ENCODE measurements at places on chromosomes 5 and 9. TPM values are rescaled to one million over a fixed set of nuclear protein-coding genes. Genes with fewer than 3 reads are reported as not detected.

- no peak overlapping the region for H3K4me3 ChIP-seq
- H3K36me3 ChIP-seq: no peaks in the 10 kb centered on the region
- DNase-seq: no peak
- no peaks in the 10 kb centered on the region for H3K4me1 ChIP-seq
- H3K27me3 ChIP-seq: no peaks in the 10 kb centered on the region
Measured at GRCh38 chr5:84564321-84565075, 179.8 kb upstream of the EDIL3 start.

GRCh38 chr9:131807144-131807983 lies 67.5 kb upstream of the RAPGEF1 start:
- no peaks in the 10 kb centered on the region for H3K27me3 ChIP-seq
- no peaks in the 10 kb centered on the region for H3K36me3 ChIP-seq
- H3K4me1 ChIP-seq: no peaks in the 10 kb centered on the region
- DNase-seq: no peak
- H3K27ac ChIP-seq: no peak overlapping the region

DNA sequence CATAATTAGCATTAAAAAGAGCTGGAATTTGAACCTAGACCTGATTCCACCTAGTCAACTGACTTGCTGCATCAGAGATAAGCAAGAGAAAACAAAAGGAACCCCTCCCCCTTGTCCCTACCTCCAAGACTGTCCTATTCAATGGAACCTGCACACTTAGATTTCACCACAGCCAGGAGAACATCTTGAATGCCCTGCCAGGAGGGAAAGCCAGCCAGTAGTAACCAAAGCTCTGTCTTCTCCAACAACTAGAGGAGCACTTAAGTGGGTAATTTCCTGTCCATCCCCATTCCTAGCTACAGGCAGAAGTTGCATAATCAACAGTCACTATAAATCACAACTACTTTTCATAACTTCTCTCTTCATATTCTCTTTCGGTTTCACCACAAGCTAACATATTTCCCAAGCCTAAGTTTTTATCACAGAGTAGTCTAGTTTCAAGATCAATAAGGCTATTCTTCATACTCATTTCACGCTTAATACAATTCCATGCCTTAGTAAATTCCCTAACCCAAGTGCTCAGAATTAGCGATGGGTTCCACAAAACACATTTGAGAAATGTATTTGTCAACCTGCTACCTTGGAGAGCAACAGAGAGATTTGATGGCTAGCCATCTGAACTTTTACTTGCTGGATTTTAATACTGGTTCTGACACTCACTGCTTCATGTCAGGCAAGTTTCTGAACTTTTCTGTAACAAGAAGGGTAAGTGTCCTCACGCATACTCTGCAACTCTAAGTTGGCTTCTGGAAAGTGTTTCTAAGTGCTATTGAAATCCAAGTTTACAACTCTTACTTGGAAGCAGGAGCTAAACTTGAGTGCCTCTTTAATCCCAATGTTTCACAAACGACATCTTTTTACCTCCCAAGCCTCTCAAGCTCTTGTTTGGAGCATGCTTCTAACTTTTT lies 2.0 kb downstream of the DENND1A start:
- H3K4me1 ChIP-seq: peaks cover 6% of the 10 kb centered on the region
- no peak overlapping the region for H3K27ac ChIP-seq
- H3K4me3 ChIP-seq: no peak overlapping the region
- no peak for DNase-seq
- no peaks in the 10 kb centered on the region for H3K27me3 ChIP-seq
- no peaks in the 10 kb centered on the region for H3K36me3 ChIP-seq

SELENOP gene
- 392 TPM for total RNA-seq

DNA sequence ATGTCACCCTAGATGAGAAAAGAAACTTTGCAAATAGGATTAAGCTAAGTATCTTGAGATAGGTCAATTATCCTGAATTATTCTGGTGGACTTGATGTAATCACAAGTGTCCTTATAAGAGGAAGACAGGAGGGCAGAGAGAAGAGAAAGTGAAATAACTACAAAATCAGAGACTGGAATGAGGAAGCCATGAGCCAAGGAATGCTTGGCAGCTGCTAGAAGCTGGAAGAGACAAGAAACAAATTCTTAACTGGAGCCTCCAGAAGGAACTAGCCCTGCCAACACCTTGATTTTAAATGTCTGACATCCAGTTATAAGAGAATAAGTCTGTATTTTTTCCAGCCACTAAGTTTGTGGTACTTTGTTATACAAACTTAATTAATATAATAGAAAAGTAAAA lies 480.0 kb downstream of the NR2F1-AS1 start:
- no peaks in the 10 kb centered on the region for H3K27me3 ChIP-seq
- H3K4me3 ChIP-seq: no peak overlapping the region
- no peak overlapping the region for H3K27ac ChIP-seq
- H3K36me3 ChIP-seq: no peaks in the 10 kb centered on the region

- H3K36me3 ChIP-seq: no peaks in the 10 kb centered on the region
- H3K27ac ChIP-seq: no peak overlapping the region
- H3K4me1 ChIP-seq: peaks cover 44% of the 10 kb centered on the region
Measured at GRCh38 chr5:64765804-64766504, 2.5 kb downstream of the SREK1IP1 start.
